AG09309 (cell line): ENCODE measurements at places on chromosomes 7 and 10.

- no peak for DNase-seq
These were observed 105.1 kb upstream of the NPVF start for GRCh38 chr7:25333296-25333928.

DNA sequence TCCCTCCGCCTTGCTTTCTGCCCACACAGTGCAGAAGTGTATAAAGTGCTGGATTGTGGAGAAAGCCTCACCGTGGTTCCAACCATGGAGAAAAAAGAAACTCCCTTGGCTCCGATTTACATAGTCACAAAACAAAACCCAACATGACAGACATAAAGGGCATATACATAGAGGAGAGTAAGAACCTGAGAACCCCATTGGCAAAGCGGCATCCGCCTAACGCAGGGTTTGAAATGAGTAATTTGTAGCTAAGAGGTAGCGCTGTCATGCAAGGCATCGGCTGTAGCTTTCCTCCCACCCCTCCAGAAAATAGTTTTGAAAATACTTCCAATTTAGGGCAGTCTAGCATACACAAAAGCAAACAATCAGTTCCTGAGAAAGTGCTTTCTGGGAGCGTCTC is 126.0 kb upstream of the NRBF2 start:
- DNase-seq = no peak

GRCh38 chr7:33998476-33998875 is 93.1 kb downstream of the BMPER start:
- DNase-seq = no peak

- DNase-seq = no peak
These were observed 547.4 kb downstream of the ZWINT start for GRCh38 chr10:55813451-55814170.

DNA sequence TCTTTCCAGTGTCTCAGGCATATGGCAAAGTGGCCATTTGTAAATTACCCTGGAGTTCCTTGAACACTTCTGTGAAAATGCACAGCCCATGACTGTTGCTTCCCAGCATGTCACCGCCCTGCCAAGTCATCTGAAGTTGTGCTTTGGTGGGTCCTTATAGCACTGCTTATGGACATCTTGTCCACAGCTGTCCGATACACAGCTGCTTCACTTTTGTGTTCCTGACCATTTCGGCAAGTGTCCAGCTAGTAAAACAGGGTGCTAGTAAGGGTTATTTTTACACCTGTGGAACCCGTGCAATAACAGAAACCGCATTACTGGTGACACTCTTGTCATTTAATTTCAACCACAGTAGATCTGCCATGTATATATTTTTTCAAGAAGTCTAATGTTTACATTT is 29.7 kb downstream of the PIP4K2A start:
- DNase-seq = no peak

- no peak for DNase-seq
These were observed 50.9 kb downstream of the FOXI2 start for GRCh38 chr10:127787873-127788272.
